ENCODE measurements at places on chromosomes 4 and X.

DNA sequence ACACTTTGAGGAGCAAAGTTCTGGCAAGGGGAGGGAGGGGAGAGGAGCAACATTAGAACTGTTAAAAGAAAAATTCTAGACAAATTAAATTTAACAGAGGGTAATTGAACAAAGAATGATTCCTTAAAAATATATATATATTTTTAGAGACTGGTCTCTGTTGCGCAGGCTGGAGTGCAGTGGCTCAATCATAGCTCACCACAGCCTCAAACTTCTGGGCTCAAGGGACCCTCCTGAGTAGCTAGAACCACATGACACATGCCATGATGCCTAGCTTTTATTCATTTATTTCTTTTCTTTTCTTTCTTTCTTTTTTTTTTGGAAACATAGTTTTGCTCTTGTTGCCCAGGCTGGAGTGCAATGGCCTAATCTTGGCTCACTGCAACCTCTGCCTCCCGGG is 19.1 kb upstream of the SPINK2 start:
- DNase-seq, result no peak

- no peak for DNase-seq
These were observed 98.5 kb upstream of the MAP3K15 start for GRCh38 chrX:19613645-19614323.

DNA sequence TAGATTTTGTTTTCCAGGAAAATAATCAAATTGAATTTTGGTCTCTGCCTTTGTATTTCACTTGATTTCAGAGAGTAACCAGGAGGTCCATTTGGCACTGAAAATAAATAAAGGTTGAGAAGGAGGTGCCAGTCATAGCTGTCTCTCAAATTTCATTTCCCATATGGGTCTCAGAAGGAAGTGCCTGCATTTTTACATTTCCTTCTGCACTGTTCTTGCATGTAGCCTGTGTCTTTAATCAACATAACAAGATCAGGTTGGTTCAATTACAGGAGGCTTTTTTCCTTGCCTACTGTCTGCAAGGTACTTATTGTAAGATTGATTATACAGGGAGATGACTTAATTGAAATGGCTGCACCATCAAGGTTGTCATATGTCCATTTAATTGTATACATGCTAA is 15.7 kb downstream of the LRRC66 start:
- no peak for DNase-seq

GRCh38 chr4:791252-791897 is 34.6 kb downstream of the CPLX1 start:
- no peak for DNase-seq

DNA sequence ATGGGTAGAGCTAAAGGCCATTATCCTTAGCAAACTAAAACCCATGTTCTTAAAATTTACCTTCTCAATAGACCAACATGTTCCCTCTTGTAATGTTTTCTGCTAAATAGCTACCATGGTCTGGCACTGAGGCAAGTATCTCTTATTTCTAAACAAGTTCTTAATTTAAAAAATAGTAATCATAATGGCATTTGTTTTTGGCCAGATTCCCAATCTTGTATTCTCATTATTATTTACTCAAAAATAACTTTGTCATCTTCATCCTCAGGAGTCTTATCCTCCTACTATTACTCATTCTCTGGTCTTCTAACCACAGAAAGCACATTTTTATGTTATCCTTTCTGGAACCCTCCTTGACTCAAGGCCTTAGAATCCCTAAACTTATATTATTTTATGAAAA is 931.2 kb downstream of the CCSER1 start:
- no peak for DNase-seq

DNA sequence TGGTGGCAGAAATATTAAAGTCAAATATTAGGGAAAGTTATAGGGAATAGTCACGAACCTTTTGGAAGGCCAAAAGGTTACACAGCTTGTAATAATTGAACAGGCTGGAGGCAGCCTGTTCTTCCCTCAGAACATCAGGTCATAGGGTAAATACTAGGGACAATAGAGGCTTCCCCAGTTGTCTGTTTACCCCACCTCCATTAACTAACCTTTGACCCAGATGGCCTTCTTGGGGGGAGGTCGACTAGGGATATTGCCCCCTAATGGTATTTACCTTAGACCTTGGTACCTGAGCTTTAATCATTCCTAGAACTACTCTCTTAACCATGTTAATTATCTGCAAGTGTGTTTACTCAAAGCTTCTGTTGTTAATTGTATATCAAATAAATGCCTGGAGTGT is 26.0 kb downstream of the C4orf17 start:
- no peak for DNase-seq

DNA sequence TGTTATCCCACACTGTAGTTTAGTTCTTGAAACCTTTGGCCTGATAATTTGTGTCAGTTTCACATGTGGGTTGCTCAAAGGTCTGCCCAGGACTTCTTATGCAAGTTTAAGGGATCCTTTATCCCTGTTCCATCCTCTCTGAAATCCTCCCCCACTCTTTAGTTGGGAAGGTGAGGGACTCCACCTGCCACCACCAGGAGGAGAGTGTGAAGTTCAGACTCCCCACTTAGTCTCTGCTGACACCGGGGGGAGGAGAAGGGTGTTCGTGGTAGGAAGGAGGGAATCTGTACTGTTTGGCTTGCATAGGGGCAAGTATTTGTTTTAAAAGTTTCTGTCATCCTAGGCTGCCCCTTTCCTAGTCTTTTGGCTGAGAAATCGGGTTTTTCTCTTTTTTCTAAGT is 211.8 kb downstream of the PPP4R3C start:
- no peak for DNase-seq

- no peak for DNase-seq
These were observed 5.5 kb downstream of the CAMK2D start for GRCh38 chr4:113756005-113756410.

GRCh38 chrX:39018541-39018940 is 217.3 kb downstream of the MID1IP1 start:
- DNase-seq, result no peak

GRCh38 chr4:54992266-54992665 is 133.1 kb downstream of the KDR start:
- no peak for DNase-seq

Measured in frontal cortex (tissue), 4 donors.